Glutamatergic neuron (in vitro differentiated cells): ENCODE measurements at places on chromosomes 7 and 10. TPM values are rescaled to one million over a fixed set of nuclear protein-coding genes. Genes with fewer than 3 reads are reported as not detected.

Gene GPR26
- total RNA-seq = 0.10 TPM

Gene CTTNBP2
- 22.2 TPM for total RNA-seq

Gene OR6V1
- not detected for total RNA-seq

Gene TRPV5
- 0.15 TPM for total RNA-seq

Gene ARMC3
- total RNA-seq = not detected

Gene FZD1
- total RNA-seq = 4.9 TPM

Gene SERPINE1
- total RNA-seq = not detected

Gene CYREN
- 33.3 TPM for total RNA-seq
